Activated T-helper 1 cell treated with Interleukin-2 at 50 U/mL for 16 hours (primary cell): ENCODE measurements at places on chromosomes 3 and 15.

GRCh38 chr3:114490829-114491228, 197.0 kb downstream of the TIGIT start:
- no peak for DNase-seq

- DNase-seq = no peak
Observed at GRCh38 chr3:56884387-56884786, 82.6 kb upstream of the ARHGEF3 start.

DNA sequence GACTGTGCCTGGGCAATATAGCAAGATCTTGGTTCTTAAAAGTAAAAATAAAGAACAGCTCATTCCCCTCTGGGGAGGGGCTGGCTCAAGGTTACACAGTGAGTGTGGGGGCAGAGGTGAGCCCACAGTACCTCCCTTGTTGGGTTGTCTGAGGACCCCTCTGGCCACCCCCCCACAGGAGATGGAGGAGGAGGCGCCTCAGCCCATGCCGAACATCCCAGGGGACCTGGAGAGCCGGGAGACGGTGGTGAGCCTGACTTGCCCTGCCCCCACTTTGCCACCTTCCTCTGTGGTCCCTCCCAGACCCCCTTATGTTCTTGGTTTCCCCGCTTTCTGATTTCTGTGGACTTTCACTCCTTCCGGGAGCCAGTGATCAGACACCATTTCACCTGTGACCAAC, 28.7 kb downstream of the NGRN start:
- DNase-seq = no peak

- DNase-seq = no peak
Observed at GRCh38 chr15:81419332-81419943, 45.4 kb upstream of the TMC3 start.

DNA sequence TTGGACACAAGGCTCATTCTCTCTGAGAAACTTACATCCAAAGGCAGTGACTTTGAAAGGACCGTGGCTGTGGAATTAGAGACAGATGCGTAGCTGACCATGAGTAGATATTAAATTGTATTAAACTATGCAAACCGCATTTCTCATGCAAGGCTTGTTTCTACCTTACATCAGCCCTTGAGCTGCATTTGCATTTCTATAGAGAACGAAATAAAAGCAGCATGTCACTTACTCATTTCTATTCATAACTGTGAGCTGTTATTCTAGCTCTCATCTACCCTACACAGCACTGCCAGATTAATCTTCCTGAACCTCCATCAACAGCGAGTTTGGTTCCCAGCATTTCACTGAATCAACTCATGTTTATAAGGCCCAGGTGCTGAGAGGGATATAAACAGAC, 72.3 kb downstream of the THSD4 start:
- DNase-seq = no peak

- DNase-seq = no peak
Observed at GRCh38 chr15:46710401-46710960, 1006.8 kb upstream of the SEMA6D start.

GRCh38 chr15:73784291-73784690, 31.1 kb upstream of the INSYN1 start:
- DNase-seq = no peak
